Smooth muscle cell of the pulmonary artery (primary cell): ENCODE measurements at places on chromosomes 16 and 17. TPM values are rescaled to one million over a fixed set of nuclear protein-coding genes. Genes with fewer than 3 reads are reported as not detected.

The SPHK1 gene
- total RNA-seq = 43.8 and 115 TPM in 2 replicates

The KRT23 gene
- not detected in 2 replicates for total RNA-seq

The ABCC12 gene
- total RNA-seq = 0.26 TPM in 1 of 2 replicates, not detected in the other

The SPECC1 gene
- 4.0 and 6.1 TPM in 2 replicates for total RNA-seq

The ABCC6 gene
- total RNA-seq = 0.65 and 0.76 TPM in 2 replicates

The APRT gene
- total RNA-seq = 56.4 and 79.3 TPM in 2 replicates

The TBC1D3C gene
- 0.39 TPM in 1 of 2 replicates, not detected in the other for total RNA-seq
